ENCODE measurements at places on chromosomes 6 and 20. TPM values are rescaled to one million over a fixed set of nuclear protein-coding genes. Genes with fewer than 3 reads are reported as not detected.

The CLDN20 gene
- not detected for total RNA-seq

The LRRN4 gene
- total RNA-seq: not detected

The OR2B6 gene
- total RNA-seq: 0.15 TPM

The WFDC5 gene
- total RNA-seq: not detected

The MPC1 gene
- total RNA-seq: 3.8 TPM

The CAP2 gene
- total RNA-seq: 11.7 TPM

The DDO gene
- not detected for total RNA-seq

The AIG1 gene
- 22.7 TPM for total RNA-seq

The PSORS1C2 gene
- not detected for total RNA-seq

The SLC17A9 gene
- total RNA-seq: 0.08 TPM

The PHF20 gene
- 31.0 TPM for total RNA-seq

The SLC35F1 gene
- 0.01 TPM for total RNA-seq

The SNAP25 gene
- total RNA-seq: 16.8 TPM

The ARFRP1 gene
- total RNA-seq: 26.9 TPM

The PRR18 gene
- 0.17 TPM for total RNA-seq

The HLA-DPB1 gene
- total RNA-seq: not detected

The RAD21L1 gene
- not detected for total RNA-seq

The HLA-A gene
- 113 TPM for total RNA-seq

The TRIM40 gene
- total RNA-seq: not detected

The CEBPB gene
- total RNA-seq: 175 TPM

The GGTLC1 gene
- total RNA-seq: not detected

The ACSS1 gene
- 11.8 TPM for total RNA-seq

The GABRR2 gene
- total RNA-seq: 0.20 TPM

The PHIP gene
- 7.1 TPM for total RNA-seq

The GPR6 gene
- total RNA-seq: not detected

The PPP1R3G gene
- 1.6 TPM for total RNA-seq

The CST1 gene
- 2.0 TPM for total RNA-seq

The ECHDC1 gene
- 38.2 TPM for total RNA-seq

The HUS1B gene
- total RNA-seq: 0.18 TPM

The HFE gene
- 13.8 TPM for total RNA-seq

The MACROD2 gene
- total RNA-seq: 1.1 TPM

The LY6G6F gene
- total RNA-seq: not detected

The SMOC2 gene
- not detected for total RNA-seq

The IL17F gene
- total RNA-seq: not detected

The SAMD10 gene
- not detected for total RNA-seq

The CALHM6 gene
- total RNA-seq: not detected

The TINAG gene
- total RNA-seq: 0.08 TPM

The HCRTR2 gene
- not detected for total RNA-seq

The ATP6V1G2 gene
- 0.62 TPM for total RNA-seq

The TNFRSF6B gene
- 0.85 TPM for total RNA-seq

The SALL4 gene
- total RNA-seq: 2.3 TPM

The ZNF334 gene
- total RNA-seq: not detected
